Muscle of arm (tissue), 14 donors: ENCODE measurements at places on chromosomes 12 and 14.

DNA sequence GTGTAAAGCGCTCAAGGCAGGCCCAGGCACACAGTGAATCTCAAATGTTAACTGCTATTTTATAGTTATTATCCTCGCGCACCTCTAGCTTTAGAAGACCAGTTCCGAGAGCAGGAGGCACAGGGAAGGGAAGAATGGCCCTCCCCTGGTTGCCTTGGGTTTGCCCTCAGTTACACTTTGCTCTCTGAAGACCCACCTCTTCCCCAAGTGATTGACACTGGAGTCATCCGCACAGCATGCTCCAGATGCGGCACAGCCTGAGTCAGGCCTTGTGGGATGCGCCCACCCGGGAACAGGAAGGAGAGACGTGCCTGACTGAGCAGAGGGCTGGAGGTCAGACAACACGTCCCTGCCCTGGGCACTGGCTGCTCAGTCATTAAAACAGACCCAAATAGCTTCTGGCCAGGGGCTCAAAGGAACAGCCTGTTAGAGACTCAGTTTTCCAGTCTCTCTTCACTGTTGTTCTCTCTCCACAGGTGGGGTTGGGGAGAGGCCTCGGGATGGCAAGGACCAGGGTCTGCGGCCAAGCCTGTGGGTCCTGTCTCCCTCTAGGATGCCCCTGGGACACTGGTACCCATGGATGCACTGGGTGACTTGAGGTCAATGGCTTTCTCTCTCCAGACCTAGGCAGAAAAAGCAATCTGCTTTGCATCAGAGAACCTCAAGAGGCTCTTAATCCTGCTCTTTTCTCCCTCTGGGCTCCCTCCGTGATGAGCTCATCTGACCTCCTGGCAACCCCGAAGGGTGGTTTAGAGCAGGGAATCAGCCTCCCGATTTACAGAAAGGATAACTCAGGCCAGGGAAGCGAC, 13.6 kb upstream of the MLXIP start:
- DNase-seq = no peak

DNA sequence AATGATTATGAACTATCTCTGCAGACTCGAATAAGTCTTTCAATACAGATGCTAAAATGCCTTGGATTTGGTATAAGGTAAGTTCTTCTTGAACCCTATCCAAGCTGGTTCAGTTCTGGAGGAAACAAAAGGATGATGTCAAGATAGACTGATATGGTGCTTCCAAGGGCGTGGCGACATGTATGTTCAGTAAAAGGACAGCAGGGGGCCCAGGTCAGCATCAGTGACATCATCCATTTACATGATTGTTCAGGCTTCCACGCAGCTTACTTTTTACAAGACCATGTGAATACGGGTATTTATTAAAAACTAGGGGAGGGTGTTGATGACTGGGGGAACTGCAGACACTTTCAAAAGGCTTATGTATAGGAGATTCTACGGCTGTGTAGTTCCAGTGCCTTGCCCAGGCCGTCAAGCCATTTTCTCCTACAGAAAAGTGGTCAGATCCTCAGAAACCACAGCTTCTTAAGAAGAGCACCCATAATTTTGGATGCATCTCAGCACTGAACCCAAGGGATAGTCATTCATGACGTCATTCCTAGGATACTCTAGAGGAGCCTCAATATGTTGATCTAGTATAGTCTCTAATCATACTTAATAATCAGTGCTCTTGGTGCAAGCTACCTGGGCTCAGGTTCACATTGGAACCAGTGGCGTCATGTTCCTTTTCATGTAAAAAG, 527.7 kb downstream of the FUT8 start:
- DNase-seq = no peak

GRCh38 chr12:42255221-42255865, 17.3 kb upstream of the YAF2 start:
- no peak for DNase-seq

- DNase-seq = no peak
Measured at GRCh38 chr14:75452324-75452723, 24.5 kb downstream of the JDP2 start.

GRCh38 chr12:64171715-64172114, 50.4 kb downstream of the KICS2 start:
- DNase-seq = no peak

DNA sequence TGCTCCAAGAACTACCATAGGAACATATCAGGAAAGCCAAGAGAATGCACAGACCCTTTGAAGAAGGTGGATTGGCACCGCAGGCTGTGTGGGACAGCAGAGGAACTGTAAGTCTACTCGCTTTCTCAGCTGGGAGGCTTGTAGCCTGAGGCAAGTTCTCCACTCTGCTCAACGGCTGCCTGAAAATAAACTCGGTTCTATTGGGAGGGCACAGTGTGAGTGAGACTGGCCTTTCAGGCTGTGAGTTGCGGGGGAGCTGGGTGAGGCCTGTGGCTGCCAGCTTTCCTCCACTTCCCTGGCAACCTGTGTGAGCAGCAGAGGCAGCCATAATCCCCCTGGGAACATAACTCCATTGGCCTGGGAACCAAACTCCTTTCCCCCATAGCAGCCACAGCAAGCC, 132.1 kb downstream of the ANKS1B start:
- DNase-seq = no peak

DNA sequence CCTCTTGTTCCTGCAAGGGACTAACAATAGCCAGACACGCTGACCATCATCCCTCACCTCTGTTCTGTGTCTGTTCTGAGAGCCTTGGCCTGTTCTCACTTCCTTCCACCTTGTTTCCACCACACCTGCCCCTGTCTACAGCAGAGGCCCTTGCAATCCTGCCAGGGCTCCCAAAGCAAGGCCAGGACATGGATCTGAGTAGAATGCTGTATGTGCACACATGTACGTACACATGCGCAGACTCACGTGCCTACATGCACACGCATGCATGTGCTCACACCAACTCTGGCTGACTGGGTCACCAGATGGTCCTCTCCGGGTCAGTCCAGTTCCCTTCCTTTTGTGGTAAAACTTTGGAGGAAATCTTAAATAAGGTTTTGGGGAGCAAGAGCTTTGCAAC, 133.0 kb upstream of the C14orf180 start:
- no peak for DNase-seq

DNA sequence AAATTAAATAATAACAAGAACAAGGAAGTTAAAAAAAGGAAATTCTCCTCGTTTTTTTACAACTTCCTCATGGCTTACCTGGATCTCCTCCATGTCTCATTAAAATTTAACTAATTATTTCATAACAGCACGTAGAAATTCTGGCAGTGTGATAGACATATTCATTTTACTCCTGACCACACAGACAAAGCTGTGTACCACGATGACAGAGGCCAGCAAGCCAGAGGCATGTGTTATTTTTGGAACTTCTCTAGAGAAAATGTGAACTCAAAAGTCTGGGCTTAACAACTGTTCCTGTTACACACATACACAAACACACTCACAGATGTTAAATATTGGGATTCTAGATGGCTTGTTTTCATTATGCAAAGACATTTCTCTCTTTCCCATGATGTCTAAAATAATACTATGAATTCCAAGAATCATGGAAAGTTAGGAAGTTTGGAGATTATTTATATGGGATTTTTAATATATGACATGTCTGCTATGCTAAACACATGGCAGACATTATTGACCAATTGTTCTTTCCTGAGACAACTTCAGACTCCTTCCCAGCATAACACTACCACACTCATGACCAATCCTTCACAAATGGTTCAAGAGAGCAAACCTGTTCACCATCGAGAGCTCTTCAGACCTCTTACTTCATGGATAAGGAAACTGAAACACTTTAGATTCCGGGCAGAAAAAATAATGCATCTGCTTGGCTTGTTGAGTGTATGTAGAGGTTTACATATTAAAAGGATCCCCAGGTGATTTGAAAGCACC, 158.7 kb downstream of the DACT1 start:
- no peak for DNase-seq

- DNase-seq = no peak
Measured at GRCh38 chr14:54000341-54000811, 43.8 kb upstream of the BMP4 start.

DNA sequence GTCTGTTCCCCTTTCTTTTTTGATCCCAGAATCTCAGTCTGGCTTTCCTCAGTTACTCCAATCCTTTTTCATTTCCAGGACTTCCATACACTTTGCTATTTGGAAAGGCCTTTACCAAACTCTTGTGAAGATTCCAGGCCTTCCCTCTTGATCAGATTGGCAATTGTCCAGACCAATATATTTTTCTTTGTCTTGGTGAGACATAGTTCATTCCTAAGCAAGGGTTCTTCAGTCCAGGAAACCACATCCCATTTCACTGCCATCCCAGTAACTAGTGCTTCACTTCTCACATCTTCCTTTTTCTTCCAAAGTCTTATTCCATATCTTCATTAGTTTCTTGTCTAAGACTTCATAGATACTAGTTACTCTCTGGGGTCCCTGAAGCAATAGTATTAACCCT, 2.1 kb upstream of the PTPRQ start:
- no peak for DNase-seq

DNA sequence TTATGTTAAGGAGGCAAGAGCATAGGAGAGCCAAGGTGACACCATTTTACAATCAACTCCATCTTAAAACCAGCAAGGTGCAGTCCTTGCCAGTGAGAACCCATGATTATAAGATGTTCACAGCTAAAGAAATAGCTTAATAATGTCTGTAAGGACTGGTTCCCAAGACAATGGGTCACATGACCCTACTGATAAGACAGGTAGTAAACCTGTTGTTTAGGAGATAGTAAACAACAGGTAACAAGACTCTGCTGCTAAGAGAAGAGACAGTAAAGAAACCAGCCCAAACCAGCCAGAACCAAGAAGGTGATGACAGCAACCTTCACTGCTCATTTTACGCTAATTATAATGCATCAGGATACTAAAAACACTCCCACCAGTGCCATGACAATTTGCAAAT, 23.2 kb upstream of the BCAT1 start:
- DNase-seq = no peak

DNA sequence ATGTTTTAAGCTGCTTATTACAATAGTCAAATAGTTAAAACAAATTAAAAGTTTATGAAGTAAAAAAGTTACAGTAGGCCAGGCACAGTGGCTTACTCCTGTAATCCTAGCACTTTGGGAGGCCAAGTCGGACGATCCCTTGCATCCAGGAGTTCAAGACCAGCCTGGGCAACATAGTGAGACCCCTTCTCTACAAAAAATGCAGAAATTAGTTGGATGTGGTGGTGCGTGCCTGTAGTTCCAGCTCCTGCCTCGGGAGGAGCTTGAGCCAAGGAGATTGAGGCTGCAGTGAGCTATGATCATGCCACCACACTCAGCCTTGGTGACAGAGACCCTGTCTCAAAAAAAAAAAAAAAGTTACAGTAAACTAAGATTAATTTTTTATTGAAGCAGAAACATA, 142.6 kb downstream of the MIPOL1 start:
- no peak for DNase-seq

- DNase-seq = no peak
Measured at GRCh38 chr14:59317346-59317745, 128.9 kb downstream of the DAAM1 start.

DNA sequence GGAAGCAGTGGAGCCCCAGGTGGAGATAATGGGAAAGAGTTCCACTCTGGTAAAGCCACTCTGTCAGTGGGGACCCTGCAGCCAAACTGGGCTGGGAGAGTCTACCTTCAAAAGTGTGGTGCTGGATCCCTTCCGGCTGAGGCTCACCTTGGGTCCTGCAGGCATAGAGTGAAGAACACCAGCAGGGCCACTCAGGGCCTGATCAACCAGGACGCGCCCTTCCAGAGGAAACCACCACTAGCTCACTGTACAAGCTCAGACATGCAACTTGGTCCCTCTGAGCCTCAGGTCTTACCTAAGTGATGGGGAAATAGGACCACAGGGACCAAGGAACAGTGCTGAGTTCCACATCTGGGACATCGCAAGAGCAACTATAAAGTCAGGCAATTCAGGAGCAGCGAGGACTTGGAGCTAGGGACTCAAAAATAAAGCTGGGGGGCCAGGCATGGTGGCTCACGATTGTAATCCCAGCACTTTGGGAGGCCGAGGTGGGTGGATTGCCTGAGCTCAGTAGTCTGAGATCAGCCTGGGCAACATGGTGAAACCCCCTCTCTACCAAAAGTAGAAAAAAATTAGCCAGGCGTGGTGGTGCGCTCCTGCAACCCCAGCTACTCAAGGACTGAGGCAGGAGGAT, 5.9 kb upstream of the PRPH start:
- no peak for DNase-seq
